ENCODE measurements at places on chromosomes 1 and 21. TPM values are rescaled to one million over a fixed set of nuclear protein-coding genes. Genes with fewer than 3 reads are reported as not detected.

DNA sequence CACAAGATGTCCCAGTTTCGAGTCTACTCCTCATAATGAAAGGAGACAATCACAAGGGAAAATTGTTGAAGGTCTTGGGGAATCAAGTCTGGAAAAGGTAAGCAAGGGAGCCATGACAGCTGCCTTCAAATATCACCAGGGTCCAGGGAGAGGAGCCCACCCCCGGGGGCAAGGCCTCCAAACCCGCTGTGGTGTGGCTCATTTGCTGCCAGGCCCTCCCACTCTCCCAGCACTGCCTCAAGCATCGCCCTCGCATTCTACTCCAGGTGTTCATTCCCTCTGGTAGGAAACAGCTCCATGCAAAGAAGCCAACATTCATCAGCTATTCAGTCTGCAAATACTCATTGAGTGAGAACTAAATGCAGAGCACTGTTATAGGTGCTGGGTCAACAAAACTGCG lies 8.6 kb downstream of the S100A9 start:
- no peak for DNase-seq

- DNase-seq, result no peak
Measured at GRCh38 chr1:190484045-190484444, 6.4 kb upstream of the BRINP3 start.

DNA sequence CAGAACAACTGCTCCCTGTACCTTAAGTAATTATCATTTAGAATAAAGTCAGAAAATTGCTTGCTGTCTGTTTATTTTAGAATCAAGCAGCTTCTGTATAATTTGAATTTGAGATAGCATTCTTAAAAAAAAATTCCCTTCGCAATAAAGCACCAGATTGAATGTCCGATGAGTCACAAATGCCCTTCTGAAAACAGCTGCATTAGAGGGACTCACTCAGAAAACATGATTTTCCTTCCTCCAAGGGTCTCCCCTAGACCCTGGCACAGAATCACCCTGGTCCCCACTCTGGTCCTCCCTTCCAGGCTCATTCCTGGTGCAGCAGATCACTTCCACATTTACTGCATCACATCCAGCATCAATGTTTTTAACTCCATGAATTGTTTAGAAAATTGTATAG lies 471.1 kb upstream of the VAMP3 start:
- DNase-seq, result no peak

GRCh38 chr1:90919190-90919719 lies 102.6 kb downstream of the ZNF644 start:
- DNase-seq, result no peak

- DNase-seq, result no peak
Measured at GRCh38 chr1:19257178-19257914, 5.7 kb downstream of the MRTO4 start.

The DMBX1 gene
- total RNA-seq, result not detected

The TENT5C gene
- total RNA-seq, result 10.2 TPM

The PLD5 gene
- 0.44 TPM for total RNA-seq

DNA sequence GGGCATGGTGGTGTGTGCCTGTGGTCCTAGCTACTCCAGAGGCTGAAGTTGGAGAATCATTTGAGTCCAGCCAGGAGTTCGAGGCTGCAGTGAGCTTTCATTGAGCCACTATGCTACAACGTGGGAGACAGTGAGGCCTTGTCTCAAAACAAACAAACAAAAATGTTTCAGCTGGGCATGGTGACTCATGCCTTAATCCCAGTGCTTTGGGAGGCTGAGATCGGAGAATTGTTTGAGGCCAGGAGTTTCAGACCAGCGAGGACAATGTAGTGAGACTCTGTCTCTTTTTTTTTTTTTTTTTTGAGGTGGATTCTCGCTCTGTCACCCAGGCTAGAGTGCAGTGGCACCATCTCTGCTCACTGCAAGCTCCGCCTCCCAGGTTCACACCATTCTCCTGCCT lies 5.0 kb upstream of the RPL5 start:
- no peak for DNase-seq

Data from breast epithelium (tissue), 4 donors.